ENCODE measurements at places on chromosomes 16 and 17. TPM values are rescaled to one million over a fixed set of nuclear protein-coding genes. Genes with fewer than 3 reads are reported as not detected.

The TSNAXIP1 gene
- 0.35 TPM for total RNA-seq

The RILP gene
- 1.7 TPM for total RNA-seq

DNA sequence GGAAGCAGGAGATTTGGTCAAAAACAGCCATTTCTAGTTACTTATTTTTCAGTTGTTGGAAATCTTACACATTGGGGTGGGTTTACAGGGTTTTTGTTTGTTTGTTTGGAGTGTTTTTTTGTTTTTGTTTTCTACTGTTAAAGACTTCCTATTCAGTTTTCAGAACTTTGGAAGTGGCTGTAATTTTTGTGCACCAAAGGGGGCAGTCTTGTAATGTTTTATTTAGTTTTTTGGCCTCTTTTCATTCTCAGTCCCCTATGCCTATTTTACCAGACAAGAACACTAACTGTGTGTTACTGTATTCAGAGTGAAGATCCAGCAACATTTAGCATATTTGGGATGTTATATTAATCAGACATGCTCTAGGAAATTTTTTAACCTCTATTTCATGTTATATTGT, 20.6 kb downstream of the TPPP3 start:
- no peak for DNase-seq

The IL4R gene
- total RNA-seq: 166 TPM

All from activated naive CD4-positive, alpha-beta T cell treated with anti-CD3 and anti-CD28 coated beads, Interleukin-2, amount 50 U/mL, for 72 hours (primary cell).